ENCODE measurements at places on chromosomes 4 and X.

GRCh38 chr4:1569461-1570151 is 114.5 kb downstream of the FAM53A start:
- DNase-seq = no peak

- DNase-seq = no peak
These were observed 1729.3 kb downstream of the C4orf33 start for GRCh38 chr4:130825284-130825683.

DNA sequence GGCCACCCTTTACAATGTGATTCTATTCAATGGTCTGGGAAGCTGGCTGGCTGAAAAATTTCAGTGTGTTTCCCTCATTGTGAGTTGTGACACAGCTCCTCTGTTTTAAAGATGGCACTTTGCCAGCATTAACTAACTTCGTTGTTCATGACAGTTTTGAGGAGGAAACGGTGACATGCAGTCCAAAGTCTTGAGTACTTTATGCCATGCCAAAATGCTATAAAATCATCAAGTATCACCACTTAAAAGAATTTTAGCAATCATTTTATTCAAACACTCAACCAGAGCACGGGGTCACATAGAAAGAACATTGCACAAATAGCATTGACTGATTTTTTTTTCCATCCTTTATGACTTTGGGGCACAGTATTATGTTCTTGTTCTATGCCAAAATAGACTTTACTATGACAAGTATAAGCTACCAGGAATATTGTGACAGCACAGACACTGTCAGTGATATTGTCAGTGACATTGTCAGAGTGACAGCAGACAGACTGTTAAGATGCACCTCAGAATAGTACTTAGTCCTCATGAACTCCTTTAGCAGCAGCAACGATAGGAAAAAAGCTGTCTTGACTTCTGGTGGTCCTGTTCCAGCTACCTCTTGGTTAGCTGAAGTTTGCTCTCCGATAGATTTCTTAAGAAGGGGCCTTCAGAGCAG is 46.7 kb downstream of the CXCL13 start:
- DNase-seq = peak; percentile 20

GRCh38 chr4:18816228-18816895 is 794.8 kb upstream of the LCORL start:
- no peak for DNase-seq

DNA sequence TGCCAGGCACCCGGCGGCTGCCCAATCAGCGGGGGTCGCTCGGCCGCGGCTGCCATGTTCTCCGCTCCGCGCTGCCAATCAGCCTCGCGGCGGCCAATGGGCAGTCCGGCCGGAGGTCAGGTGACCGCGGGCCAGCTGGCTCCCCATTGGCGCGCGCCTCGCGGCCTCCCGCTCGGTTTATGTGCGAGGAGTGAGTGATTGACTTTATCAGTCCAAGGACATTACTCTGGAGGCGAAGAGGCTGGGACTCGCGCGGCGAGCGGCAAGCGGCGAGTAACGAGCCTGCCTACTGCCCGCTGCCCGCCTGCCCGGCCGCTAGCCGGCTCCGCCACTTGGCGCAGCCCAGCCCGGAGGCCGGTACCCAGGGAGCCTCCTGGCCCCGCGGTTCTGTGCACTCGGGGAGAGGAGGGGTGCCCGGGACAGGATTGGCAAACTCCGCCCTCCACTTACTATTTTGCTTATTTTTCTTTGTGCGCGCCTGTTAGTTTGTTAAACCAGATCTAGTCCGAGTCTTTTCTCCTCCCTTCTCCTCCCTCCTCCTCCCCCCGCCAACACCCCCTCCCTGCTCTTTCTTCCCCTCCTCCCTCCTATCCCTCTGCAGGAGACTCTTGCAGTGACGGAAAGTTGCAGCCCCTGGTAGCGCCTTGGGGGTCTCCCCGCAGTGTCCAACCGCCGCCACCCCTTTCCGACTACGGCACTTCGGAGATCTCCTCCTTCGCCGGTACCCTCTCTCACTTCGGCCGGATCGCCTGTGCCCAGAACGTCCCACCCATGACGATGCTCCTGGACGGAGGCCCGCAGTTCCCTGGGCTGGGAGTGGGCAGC is at the start of gene ZIC3:
TSS of gene ZIC3 (plus strand) at position 207 of the 825 bp plus-strand sequence. CDS start at position 772, 565 bp downstream.
- DNase-seq = peak; percentile 68

- DNase-seq = no peak
These were observed 91.7 kb downstream of the FRMPD4 start for GRCh38 chrX:12229986-12230385.

DNA sequence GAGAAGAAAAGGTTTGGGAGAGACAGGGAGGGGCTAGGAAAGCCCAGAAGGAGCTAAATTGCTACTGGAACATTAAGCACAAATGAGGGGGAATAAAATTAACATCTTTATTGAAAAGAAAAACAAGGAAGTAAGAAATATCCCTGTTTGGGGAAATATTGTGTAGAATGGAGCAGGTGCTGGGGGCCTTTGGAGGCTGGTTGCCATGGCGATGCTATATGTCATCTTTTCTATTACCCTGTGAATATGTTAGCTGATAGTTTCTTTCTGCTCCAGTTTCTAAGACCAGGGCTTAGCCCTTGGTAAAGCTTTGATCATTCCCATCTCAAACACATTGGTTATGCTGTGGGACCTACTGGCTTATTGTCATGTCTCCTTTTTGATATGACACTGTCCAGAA is 28.7 kb downstream of the TMEM31 start:
- DNase-seq = no peak

DNA sequence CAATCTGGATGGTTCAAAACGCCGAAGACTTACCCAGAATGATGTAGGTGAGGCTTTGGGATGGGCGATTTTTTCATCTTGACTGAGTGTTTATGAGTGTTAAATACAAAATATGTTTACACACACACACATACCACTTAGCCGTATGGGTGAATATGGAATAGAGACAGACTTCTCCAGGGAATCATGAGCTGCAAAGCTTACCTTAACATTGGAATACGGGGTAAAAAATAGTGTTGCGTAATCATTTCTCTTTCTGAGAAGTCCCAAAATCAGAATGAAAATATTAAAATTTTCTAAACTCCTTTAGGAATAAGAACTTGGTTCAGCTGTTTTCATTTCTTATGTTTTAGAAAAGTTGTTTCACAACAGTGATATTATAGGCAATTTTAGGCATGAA is 63.5 kb downstream of the EGF start:
- DNase-seq = no peak

- no peak for DNase-seq
These were observed 694 bp downstream of the TBL1X start for GRCh38 chrX:9465380-9466123.

DNA sequence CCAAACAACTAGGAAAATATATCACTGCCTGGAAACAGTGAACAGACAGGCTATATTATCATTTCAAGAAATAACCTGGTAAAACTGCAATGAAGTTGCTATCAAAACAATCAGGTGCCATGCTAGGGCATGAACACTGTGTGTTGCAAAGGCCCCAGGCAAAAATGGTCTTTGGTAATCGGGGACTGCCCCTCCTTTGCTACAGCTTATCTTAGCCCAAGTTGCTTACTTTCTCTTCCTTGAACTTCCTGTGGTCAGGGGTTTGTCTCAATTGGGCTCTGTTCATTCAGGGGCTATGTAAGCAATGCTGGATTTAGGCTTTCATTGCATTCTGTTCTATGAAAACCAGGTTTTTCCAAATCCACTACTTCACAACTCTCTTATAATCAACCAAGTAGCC is 30.4 kb downstream of the SCML1 start:
- DNase-seq = no peak

GRCh38 chr4:167233685-167234315 is 494 bp downstream of the SPOCK3 start:
- peak; percentile 70 for DNase-seq

- DNase-seq = no peak
These were observed 5.2 kb downstream of the DNASE1L1 start for GRCh38 chrX:154403858-154404257.

GRCh38 chr4:45732161-45732560 is 391.7 kb downstream of the GABRG1 start:
- DNase-seq = no peak

DNA sequence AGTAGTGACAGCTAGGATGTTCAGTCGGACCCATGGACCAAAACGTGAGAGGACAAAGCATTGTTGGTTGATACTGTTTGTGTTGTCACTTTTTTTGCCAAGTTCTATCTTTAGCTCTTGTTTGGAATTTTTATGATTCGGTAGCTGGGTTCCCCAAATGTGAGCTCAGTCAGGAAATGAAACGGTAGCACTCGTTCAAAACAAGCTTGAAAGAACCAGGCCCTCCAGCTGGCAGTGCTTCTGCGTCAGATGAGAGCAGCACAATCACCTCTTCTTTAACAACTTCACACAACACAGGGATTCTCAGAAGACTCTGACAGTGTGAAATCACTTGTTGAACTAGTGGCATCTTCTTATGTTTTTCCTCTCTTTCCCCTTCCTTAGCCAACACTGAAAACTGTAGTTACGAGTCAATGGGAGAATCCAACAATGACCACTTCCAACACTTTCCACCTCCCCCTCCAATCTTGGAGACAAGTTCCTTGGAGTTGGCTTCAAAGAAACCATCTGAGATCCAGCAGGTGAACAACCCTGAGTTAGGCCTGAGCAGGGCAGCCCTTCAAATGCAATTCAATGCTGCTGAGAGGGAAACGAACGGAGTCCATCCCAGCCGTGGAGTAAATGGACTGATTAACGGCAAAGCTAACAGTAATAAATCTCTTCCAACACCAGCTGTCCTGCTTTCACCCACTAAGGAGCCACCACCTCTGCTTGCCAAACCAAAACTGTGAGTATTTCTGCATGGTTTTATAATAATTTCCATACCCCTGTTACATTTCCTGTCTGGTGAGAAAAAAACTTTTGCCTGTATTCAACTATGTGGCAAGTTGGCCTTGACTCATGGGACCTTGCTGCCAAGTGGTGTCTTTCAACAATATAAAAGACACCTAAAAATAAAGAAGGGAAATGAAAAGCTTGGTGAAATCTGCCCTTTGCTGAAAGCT is 214.6 kb downstream of the PALLD start:
- DNase-seq = no peak

DNA sequence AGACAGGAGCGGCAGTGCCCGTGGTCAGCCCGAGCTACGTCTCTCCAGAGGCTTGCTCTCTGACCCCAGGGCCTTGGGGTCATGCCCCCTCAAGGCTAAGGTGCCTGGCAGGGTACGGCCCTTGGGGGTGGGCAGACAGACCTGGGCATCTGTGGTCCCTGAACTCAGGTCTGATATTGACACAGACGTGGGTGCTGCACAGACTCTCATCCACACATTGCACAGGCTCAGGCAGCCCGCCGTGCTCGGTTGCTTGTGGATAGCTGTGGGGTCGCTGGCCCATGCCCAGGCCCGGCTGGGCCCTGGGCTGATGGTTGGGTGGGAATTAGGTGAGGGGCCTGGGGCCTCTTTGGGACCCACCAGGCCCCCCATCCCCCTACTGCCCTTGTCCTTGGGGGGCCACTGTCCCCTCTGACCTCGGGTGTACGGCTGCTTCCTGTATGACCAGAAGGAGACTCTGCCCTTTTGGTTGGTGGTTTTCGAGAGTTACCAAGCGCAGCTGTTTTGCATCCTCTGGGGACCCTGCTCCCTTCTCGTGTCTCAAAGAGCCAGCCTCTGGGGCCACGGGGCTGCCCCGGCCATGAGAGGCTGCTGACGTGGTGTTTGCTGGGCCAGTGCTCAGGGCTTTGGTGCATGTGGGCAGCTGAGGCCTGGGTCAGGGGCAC is 10.1 kb downstream of the FGFRL1 start:
- no peak for DNase-seq

Measured in hippocampal formation (tissue), 2 donors.